ENCODE measurements at places on chromosomes 5 and 9.

- no peak for DNase-seq
These were observed 21.6 kb downstream of the SNX30 start for GRCh38 chr9:112772215-112772509.

- DNase-seq: no peak
These were observed 23.5 kb upstream of the SMIM23 start for GRCh38 chr5:171762021-171762608.

GRCh38 chr5:44868541-44868940 is 59.8 kb downstream of the MRPS30 start:
- DNase-seq: no peak

GRCh38 chr9:131188976-131189375 is 63.6 kb downstream of the NUP214 start:
- DNase-seq: no peak

GRCh38 chr5:149235841-149236240 is 35.8 kb upstream of the AFAP1L1 start:
- no peak for DNase-seq

DNA sequence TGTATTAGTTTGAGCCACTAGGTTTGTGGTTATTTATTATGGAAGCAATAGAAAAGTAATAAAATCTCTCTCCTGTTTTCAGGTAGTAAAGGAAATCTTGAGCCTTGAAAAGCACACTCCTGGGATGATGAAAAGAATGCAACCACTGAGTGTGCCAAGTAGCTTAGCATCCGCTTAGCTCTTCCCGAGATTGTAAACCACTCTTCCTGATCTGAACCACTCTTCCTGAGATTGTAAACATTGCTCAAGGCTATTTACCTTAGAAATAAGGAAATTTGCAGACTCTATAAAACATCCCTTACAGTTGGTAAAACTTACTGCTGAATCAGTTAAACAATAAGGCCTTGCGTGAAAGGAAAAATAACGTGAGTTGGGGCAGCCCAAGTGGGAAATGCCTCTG is 17.4 kb upstream of the IL33 start:
- DNase-seq: no peak

DNA sequence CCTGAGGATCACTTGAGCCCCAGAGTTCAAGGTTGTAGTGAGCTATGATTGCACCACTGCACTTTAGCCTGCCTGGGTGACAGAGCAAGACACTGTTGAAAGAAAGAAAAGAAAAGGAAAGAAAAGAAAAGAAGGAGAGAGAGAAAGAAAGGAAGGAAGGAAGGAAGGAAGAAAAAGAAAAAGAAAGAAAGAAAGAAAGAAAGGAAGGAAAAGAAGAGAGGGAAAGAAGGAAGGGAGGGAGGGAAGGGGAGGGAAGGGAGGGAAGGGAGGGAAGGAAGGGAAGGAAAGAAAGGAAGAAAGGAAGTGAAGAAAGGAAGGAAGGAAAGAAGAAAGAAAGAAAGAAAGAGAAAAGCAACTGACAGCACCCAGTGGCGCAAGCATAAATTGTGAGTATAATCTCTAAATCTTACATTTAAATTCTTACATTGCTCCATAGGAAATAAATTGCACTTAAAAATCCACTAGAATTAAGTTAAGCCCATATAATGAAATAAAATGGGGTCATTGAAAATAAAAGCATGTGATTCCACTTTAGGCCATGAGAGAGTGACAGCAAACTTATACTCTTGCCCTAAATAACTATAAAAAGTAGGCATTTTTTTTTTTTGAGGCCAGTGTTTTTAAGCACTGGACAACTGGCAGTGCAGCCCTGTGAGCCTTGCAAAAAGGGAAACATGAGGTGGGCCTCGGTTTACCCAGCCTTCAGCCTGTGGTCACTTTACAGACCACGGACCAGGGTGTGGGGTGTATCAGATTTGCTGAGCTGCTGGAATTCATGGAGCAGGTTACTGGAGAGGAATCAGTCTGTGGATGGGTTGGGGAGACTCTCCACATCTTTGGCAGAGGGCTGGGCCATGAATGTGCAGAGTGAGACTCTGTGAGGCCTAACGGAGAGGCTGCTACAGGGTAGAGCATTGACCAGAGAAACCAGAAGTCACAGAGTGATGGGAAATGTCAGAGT is 175.5 kb downstream of the TTLL11 start:
- no peak for DNase-seq

GRCh38 chr9:33645706-33646105 is 121.7 kb downstream of the ANKRD18B start:
- DNase-seq: no peak

DNA sequence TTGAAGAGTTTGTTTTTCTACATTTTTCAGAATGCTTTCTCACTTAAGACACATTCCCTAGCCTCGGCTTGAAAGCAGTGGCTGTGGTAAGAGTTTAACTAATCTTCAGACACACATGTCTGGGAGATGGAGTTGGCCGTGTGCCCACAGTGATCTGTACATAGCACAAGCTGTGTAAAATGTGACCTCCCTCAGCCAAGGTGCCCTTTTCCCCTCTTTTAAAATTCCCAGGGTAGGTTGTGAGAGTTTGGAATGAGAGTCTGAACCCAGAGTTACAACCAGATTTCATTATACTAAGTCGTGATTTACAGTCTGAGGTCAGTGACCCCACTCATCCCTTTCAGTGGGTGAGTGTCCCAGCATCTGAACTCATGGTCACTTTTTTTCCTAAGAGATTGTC is 230.4 kb downstream of the DOCK8 start:
- DNase-seq: no peak

DNA sequence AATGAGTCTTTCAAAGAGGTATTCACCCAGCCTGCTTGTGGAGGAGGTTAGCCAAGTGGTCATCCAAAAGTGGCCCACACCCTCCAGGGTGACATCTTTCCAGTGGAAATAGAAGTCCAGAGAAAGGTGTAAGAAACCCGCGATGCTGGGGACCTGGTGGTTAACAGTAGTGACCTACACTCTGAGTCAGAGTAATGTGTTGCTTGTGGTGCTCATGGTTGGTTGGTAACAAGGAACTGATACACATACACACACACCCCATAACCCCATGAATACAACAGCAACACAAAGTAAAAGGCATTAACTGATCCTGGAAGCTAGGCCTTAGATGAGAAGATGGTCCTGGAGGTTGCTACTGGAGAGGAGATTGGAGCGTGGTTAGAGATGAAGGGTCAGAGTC is 26.9 kb downstream of the MRPS30 start:
- no peak for DNase-seq

DNA sequence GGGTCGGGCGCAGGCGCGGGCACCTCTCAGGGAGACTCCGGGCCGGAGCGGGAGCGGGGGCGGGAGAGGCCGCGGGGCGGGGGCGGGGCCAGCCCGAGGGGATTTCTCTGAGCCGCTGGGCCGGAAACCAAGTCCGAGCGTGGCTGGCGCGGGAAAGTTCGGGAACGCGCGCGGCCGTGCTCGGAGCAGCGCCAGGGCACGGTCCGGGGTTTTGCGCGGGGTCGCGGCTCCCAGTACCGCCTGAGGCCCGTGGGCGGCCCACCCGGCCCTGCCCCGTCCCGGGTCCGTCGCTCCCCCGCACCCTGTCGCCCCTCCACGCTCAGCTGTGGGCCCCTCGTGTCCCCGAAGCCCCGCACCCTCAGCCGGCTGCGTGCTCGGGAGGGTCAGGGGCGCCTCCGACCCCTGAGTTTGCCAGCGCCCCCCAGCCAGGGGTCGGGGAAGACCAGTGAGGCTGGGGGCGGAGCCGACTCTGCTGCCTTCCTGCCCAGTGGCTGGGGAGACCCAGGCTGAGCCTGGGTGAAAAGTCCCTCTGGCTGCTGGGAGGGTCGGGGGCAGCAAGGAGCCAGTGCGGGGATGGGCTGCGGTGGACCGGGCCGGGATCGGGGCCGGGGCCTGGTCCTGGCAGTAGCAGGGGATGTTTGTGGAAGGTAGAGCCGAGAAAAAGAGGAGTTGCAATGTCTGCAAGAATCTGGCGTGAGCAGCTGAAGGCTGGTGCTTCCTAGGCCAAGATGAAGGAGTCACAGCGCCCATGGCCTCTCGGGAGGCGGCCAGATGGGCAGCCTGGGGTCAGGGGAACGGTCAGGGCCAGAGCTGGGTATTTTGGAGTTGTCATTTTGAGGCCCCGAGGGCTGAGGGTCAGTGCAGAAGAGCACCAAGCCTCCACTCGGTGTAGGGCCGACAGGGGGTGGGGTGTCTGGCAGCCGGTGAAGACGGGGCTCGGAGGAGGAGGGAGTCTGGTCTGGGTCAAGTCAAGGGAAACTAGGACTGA is 588 bp downstream of the TRAF2 start:
- peak; percentile 31 for DNase-seq

DNA sequence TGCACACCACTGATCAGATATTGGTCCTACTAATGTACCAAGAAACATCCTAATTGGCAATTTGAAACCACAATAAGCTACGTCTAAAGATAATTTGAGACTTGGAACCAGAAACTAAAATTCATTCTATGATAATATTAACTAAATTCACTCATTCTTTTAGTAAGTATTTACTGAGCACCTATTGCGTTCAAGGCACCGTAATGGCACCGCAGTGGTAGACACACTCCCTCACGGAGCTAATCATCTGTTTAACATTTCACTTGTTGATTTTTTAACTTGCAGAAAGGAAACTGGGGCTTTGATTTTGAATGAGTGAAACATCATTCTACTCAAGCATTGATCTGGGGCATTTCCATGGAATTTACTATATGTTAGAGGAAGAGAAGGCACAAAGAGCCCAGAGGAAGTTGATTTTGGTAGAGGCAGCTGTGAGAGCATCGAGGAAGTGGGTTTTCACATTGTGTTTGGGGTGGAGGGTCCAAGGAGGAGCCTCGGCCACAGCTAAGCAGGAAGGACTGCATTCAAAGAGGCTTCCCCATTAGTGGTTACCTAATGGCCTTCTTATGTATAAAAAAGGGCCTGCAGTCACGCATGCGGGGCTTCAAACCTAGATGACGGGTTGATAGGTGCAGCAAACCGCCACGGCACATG is 7.1 kb downstream of the RAPGEF1 start:
- DNase-seq: no peak

GRCh38 chr9:1837453-1838084 is 177.6 kb upstream of the SMARCA2 start:
- peak; percentile 6 for DNase-seq

GRCh38 chr5:180283026-180283615 is 8.8 kb downstream of the MAPK9 start:
- peak; percentile 79 for DNase-seq

- no peak for DNase-seq
These were observed 33.1 kb downstream of the ZNF366 start for GRCh38 chr5:72474046-72474500.

DNA sequence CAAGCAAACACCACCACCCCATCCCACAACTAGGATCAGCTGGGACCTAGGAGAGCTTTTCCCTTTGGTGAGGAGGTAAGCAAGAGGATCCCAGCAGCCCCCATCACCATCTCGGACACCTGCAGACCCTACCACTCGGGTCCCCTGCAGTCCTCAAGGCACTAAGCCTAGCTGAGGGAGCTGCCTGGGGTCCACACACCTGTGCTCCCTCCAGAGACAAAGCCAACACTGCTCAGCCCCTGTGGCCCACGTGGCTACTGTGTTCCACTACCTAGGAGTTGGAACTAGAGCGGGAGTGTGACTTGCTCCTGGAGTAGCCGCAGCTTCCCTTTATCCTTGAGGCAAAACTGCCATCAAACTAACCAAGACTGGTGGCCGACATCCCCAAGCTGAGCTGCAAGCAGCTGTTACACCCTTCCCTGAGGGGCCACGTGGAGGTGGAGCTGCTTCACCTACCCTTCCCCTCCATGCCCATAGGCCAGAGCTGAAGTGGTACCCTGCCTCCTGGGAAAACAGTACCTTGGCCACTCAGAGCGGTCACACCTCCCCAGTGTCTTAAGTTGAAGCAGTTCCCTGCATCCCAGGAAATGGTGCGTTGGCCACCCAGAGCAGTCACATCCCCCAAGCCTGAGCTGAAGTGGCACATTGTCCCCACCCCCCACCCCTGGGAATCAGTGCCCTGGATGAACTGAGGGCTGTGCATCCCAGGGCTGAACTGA is 205.5 kb downstream of the CACNA1B start:
- DNase-seq: no peak

Data from mammary epithelial cell (primary cell).